Tibial artery (tissue), 4 donors: ENCODE measurements at places on chromosomes 5 and 9.

- DNase-seq = no peak
These were observed 99.0 kb upstream of the DAB2 start for GRCh38 chr5:39523821-39524220.

DNA sequence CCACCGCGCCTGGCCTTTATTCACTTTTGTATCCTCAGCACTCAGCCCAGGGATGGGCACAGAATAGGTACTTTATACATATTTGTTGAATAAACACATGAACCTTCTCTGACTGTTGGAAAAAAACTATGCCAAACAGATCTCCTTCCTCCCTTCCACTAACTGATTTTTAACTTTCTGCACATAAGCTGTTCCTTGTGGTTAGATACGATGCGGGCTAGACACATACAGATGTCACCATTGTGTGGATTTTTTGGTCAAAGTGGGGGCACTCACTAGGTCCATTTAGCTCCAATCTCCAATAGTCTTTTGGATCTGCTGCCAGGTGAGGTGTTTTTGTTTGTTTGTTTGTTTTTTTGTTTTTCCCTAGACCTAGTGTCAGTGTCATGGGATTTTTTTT, 5.1 kb downstream of the TEX48 start:
- no peak for DNase-seq

DNA sequence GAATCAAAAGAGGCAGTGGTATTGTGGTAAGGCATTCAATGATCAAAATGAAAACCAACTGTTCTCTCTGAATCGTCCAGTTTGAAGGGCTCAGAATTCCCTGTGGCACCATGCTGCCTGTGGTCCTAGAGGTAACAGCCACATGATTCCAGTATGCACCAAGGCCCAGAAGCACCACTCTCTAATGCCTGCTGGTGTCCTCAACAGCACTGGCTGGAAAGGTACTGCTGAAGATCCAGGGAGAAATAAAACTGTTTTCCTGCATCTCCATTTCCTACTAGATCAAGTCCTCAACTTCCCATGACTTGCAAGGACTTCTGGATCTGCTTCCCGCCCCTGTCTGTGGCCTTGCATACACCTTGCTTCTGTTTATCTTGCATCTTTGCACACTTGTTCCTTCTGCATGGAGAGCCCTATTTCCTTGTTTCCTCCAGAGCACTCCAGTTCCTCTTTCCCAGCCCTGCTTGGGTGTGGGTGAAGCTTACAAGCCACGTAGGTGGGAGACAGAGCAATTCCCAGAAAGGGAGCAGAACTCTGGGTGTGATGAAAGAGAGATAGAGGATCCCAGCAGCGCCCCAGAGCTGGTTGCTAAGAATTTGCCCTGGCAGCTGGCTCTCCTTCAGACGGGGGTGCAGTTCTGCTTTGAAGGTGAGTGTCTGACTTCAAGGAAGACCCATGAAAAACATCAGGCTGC, 41.0 kb upstream of the EQTN start:
- DNase-seq = no peak

GRCh38 chr9:94801234-94801633, 74.7 kb downstream of the AOPEP start:
- no peak for DNase-seq

GRCh38 chr5:36944607-36945225, 68.1 kb downstream of the NIPBL start:
- no peak for DNase-seq

GRCh38 chr5:140251527-140251973, 51.4 kb downstream of the PFDN1 start:
- DNase-seq = no peak

DNA sequence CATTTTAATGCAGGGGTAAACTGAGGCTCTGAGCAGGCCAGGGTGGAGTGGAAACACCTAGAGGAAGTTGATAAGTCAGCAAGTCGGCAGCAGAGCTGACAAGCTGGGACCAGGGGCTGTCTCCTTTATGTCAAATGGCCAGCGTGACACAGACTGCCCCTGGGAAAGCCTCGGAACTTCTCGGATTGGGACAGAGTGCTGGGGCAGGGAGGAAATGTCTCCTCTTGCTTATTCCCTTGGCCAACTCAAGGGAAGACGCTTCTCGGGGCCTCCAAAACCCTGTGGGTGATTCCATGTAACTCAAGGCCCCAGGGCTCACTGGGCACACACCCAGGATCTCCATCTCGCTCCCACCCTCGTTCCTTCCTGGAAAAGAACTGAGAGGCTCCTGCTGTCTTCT, 25.4 kb upstream of the ANXA6 start:
- no peak for DNase-seq

- no peak for DNase-seq
These were observed 85.1 kb downstream of the NDUFAF2 start for GRCh38 chr5:61030163-61030482.

- no peak for DNase-seq
These were observed 88.4 kb upstream of the GRAMD2B start for GRCh38 chr5:126334760-126335159.

DNA sequence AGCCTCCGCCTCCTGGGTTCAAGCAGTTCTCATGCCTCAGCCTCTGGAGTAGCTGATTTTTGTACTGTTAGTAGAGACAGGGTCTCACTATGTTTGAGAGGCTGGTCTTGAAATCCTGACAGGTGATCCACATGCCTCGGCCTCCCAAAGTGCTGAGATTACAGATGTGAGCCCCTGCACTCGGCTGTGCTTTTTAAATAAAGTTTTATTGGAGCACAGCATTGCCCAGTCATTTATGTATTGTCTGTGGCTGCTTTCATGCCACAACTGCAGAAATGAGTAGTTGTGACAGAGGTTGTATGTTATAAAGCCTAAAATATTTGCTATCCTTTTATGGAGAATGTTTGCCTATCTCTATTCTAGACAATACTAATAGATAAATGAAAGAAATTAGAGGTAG, 169.2 kb downstream of the AOPEP start:
- DNase-seq = no peak

DNA sequence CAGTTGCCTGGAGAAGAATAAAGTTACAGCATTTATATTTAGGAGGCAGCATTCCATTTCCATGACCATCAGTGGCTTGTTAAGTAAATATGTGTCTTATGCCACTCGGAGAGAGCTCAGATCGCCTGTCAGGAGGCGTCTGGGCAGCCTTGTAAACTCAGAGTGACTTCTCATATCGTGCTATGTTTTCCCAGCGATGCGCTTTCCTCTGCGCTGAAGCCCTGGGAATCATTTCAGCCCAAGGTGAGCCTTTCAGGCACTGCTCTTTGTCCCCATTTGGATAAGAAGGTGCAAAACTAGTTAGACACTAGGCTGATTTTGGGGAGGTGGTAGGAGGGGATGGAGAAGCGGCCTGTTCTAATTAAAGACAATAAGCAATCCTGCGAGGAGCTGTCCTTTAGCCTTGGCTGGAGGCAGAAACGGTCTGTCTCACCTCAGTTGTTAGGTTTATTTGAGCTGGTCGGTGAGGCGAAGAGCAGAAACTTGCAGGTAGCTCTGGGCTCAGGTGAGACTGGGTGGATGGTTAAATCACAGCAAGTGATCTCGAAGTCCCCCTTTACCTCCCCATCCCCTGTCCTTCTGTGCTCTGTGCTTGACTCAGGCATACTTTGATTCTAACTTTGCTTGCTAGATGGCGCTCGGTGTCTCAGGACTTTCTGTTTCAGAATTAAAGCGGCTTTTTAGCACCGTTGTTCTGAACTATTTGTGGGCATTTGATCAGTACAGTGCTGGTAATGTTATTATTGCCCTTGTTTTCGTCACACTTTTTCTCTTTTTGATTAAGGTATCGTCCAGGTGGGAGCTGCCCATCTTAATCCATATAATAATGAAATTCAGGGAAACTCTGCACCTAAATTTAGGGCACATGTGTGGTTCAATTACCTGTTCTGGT, 24.6 kb downstream of the NR2F1 start:
- no peak for DNase-seq

DNA sequence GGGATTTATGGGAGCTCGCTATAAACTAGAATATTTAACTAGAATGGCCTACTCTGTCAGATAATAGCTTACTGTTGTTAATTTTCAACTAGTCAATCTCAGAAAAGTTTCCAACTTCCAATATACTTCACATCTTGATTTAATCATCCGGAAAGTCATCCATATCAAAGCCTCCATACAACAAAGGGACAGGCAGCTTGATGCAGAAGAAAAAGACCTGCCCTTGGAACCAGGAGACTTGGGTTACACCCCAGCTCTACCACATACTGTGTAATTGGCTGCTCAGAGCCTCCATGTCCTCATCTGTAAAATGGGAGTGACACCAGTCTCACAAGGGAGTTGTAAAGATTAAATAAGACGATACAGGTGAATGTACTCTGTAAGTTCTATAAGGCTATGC, 1.9 kb downstream of the PTPN3 start:
- no peak for DNase-seq

DNA sequence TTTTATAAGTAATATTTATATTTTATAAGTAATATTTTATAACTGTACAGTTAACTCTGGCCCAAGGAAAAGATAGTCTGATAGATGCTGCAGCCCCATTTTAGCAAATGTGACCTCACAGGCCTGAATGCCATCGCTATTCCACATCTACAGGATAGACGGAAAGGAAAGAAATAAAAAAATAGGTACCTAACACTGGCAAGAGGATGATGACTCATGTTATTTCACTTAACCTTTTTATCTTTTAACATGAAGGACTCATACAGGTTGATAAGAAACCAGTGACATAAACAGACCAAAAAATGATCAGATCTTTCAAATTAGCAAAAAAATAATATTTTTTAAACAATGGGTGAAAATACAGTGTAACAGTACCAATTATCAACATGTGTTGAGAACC, 2.7 kb downstream of the CD274 start:
- no peak for DNase-seq

GRCh38 chr5:132718544-132719312, 18.6 kb downstream of the KIF3A start:
- no peak for DNase-seq

DNA sequence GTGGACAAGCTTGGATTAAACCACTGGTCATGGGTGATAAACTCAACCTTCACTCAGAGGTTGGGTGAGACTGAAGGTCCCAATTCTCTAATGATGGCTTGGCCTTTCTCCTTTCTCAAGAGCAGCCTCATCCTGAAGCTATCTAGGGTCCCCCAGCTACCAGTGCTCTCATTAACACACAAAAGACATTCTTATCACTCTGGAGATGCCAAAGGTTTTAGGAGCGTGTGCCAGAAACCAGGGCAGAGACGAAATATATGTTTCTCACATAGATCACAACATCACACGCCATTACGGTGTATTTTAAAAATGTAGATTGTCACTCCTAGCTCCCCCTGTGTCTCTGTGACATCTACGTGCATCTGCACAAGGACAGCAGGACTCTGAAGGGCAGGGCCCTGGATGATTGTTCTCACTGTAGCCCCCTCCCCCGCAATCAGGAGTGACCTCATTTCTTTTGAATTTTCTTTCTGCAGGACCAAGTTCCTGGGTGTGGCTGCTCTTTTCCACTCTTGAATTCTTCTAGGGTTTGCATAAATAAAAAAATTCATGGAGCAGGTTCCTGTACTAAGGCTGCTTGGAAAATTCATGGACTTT, 311.3 kb downstream of the GADD45G start:
- no peak for DNase-seq

- no peak for DNase-seq
These were observed 97.0 kb downstream of the PCDH1 start for GRCh38 chr5:141780952-141781781.

- peak; percentile 55 for DNase-seq
These were observed 56.9 kb downstream of the ZNF618 start for GRCh38 chr9:113932906-113933584.

DNA sequence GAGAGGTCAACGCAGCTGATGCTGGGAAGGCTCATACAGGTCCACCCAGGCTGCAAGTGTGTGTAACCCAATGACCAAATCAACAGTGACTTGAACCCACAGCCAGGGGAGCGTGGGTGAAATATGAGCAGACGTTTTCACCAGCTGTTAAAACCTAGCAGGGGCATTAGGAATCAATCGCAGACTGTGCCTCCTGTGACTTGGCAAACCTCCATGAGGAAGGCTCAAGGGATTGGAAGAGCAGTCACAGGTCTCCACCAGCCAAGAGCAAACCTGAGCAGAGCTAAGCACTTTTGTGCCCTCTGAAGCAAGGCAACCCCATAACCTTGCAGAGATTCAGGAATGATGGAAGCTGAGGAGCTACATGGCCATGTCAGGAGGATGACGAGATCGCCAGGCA, 25.5 kb downstream of the INSYN2B start:
- DNase-seq = no peak

DNA sequence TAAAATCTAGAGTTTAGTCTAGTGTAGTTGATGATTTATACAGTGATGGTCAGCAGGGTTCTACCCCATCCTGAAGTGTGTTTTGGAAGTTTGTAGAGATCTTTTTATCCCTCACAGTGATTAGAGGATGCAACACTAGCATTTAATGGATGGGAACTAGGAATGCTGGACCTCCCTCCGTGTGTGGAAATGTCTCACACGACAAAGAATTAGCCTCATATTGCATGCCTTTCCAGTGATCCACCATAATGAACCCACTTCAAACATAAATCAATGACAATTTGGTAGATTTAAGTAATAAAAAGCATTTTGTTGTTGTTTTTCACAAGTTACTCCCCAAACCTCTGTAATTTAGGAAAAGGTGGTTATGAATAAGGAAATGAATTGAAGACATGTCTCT, 82.5 kb upstream of the LMNB1 start:
- no peak for DNase-seq

DNA sequence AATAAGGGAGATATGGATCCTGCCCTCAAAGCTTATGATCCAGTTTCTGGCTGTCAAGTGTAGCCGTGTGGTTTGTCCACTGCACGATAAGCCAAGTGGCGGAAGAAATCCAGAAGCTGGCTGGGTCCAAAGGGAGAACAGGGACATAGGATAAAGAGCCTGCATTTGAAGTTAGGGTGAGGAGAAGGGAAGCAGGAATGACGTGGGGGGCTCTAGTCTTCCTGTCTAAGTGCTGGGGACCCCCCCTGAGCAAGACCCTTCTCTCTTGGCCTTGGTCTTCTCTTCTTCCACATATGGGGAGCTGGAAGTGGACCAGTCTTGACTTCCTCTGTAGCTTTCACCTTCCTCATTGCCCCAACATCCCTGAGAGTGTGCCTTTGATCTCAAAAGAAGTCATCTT, 186.6 kb downstream of the FSTL4 start:
- DNase-seq = no peak

- DNase-seq = no peak
These were observed 195.6 kb upstream of the ELL2 start for GRCh38 chr5:96157077-96157780.

DNA sequence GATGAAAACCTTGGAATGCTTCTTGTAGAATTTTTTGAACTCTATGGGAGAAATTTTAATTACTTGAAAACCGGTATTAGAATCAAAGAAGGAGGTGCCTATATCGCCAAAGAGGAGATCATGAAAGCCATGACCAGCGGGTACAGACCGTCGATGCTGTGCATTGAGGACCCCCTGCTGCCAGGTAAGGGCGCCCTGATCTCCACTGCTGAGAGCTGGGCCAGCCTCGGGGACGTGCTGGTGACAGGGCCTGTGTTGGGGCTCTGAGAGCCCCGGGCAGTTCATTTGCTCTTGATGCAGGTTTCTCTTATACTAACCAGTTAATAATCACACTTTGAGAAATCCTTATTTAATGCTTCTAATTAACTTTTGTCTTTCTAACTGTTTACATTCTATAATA, 33.0 kb downstream of the TENT4A start:
- DNase-seq = no peak
